ENCODE measurements at places on chromosomes 5 and 9.

DNA sequence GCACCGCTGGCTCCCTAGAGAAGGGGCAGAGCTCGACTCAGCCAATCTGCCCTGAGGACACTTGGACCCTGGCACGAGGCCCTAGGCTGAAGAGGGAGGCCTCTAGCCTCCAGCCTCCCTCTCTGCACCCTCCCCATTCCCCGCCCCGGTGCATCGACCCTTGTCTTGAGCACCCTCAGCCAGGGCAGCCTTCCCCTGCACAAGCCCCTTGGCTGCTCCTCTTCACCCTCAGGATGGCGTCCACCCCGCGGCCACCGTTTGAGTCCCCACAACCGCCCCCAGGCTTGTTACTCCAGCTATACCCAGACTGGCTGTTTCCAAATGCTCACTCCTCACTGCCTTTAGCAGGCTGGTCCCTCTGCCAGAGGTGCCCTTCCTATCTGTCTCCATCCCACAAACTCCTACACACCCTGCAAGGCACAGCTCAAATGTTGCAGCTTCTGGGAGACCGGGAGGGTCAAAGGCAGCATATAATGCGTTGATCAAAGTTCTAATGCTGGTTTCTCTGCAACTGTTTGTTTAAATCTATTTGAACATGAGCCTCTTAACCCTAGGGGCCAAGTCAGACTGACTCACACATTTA is 6.5 kb upstream of the FAM163B start:
- DNase-seq, result no peak

DNA sequence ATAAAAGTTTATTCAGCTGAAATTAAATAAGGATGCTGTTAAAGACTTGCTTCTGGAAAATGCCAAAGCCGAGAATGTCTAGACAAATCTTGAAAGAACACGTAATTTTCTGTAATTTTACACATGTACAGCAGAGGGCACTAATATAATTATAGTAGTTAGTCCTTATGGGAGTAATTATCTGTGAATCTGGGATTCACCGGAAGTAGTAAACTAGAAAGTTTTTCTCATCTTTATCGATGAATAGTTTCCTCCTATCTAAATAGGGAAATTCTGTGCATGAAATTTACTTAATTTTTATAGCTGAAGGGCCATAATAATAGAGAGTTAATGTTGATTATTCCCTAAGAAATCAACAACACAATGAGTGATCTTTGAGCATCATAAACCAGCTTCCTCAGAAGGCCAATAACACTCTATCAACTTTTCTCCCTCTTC is 18.4 kb upstream of the CNTLN start:
- DNase-seq, result no peak

- DNase-seq, result no peak
Measured at GRCh38 chr5:87746341-87746740, 333.6 kb upstream of the CCNH start.

DNA sequence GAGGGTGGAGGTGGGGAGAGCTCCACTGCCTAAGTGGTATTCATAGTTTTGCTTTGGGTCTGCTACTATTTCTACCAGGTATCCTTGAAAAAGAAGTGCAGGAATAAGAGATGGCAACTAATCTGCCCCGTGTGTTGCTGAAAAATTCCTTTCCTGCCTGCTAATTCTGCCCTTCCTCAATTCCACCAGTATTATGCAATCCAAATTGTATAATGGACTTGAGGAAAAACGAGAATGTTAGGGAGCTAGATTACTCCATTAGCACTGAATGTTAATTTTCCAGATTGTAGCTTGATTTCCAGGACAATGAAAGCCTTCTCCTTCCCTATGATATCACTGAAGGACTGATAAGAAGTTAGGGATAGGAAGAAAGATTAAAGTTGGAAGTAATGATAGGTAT is 16.9 kb downstream of the ADAM19 start:
- DNase-seq, result no peak

GRCh38 chr5:162939991-162940390 is 497.4 kb upstream of the CCNG1 start:
- DNase-seq, result no peak

GRCh38 chr5:139243425-139243970 is 45.3 kb upstream of the SIL1 start:
- DNase-seq, result no peak

GRCh38 chr9:17846948-17847655 is 268.2 kb downstream of the SH3GL2 start:
- DNase-seq, result no peak

- DNase-seq, result no peak
Measured at GRCh38 chr5:15241216-15241821, 258.7 kb upstream of the FBXL7 start.

GRCh38 chr9:121169094-121169601 is 32.5 kb downstream of the RAB14 start:
- no peak for DNase-seq

DNA sequence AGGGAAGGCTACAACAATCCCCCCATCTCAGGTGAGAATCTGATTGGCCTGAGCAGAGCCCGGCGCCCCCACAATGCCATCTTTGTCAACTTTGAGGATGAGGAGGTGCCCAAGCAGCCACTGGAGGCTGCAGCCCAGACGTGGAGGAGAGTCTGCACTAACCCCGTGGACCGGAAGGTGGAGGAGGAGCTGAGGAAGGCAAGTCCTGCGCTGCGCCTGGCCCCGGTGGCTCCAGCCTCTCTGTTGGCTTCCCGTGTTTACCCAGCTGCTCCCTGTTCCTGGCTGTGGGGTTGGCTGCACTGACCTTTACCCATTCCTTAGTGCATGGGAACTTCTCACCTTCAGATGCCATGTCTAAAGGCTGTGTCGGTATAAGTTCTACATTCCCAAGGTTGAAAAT is 11.0 kb upstream of the CEL start:
- DNase-seq, result no peak

GRCh38 chr5:124872615-124873014 is 126.2 kb upstream of the ZNF608 start:
- DNase-seq, result no peak

DNA sequence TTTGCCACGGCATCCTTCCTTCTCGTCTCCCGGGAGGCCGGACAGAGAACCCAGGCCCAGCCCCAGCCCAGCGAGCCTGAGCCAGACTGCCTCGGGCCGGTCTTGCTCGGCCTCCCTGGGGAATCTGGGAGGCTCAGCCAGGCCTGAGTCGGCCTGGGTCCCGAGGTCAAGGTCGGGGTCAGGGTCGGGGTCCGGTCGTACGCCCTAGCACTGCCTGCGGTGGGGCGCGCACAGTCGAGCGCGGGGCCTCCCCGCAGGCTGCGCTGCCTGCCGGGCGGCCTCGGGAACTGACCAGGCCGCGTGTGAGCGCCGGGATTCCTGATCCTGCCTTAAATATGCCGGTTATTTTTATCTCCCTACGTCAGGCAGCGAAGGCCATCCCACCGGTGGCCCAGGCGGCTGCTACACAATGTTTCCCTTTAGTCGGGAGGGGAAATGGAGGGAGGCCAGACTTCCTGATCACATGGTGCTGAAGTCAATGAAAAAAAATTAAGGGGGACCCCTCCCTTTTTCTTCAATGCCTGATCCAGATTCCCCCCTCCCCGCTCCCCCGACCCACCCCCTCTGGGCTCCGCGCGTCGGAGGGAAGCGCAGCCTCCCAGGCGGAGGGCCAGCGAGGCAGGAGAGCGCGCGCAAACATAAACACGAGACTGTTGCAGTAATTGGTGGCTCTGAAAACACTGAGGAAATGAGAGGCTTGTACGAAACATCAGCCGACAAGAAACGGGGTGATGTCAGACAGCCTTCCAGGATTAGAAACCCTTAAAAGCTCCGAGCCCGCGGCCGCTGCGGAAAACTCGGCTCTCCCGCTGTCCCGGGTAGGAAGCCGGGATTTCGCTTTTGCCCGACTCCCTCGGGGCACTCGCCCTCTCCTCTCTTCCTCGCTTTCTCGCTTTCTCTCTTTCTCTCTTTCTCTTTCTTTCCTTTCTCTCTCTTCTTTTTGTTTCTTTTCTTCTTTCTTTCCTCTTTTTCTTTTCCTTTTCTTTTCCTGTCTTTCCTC is 148.2 kb upstream of the KLF4 start:
- DNase-seq, result peak; percentile 40

GRCh38 chr9:111037356-111037707 is 938 bp downstream of the LPAR1 start:
- DNase-seq, result no peak

GRCh38 chr9:3962971-3963642 is 336.8 kb downstream of the GLIS3 start:
- no peak for DNase-seq

- DNase-seq, result no peak
Measured at GRCh38 chr9:99296291-99296951, 74.3 kb downstream of the SEC61B start.

GRCh38 chr9:121654499-121655140 is 3.2 kb downstream of the DAB2IP start:
- DNase-seq, result no peak
